DMS 273 treated with DMSO at 0.1 percent for 48 hours (cell line): ENCODE measurements at places on chromosomes 12 and 14.

GRCh38 chr12:51752234-51752889 is 96.2 kb downstream of the FIGNL2 start:
- DNase-seq: no peak

DNA sequence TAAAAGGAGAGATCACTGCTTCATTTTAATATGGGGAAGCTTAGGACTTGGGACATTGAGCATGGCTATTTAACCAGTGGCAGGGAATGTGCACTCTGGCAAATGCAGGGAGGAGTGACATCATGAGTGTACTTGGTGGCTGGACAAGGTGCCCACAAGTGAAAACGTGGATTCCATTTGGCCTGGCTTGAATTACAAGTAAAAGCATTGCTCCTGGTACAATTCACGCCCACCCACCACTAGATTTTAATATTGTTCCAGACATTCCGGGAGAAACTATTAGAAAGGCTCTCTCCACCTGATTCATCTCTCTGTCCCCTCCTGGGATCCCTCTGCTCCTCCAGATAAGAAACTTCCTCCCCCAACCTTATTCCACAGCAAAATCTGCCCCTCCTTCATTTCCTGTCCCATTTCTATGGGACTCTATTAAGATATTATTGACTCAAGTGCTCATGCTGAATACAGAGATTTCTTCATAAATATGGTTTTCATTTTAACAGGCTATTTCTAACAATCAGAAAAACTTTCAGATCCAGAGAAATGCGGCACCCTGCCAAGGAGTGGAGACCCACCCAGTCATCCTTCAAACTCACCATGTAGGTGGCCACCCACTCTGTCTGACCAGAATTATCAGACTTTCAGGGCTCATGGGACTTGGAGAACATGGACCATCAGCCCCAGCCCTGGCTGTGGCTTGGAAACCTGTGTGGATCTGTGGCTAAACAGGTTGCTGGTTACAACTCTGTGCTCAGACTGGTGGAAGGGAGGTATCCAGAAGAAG is 43.2 kb downstream of the SSPN start:
- DNase-seq: no peak

DNA sequence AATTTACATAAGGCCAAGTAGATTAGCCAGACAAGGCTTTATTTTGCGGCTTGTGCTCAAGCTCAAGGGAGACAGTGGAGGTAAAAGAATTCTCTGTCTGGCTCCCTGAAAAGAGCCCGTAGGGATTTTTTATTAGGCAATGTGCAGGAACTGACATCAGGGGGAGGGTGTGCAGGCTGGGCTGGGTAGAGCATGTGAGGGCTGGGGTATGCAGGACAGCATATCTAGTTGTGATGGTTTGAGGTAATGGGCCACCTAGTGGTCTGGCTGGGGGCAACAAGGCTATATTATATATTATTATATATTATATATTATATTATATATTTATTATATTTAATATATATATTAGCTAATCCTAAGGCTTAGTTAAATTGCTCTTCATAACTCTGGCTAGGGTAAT is 102.1 kb downstream of the TMEM117 start:
- no peak for DNase-seq

GRCh38 chr12:53966085-53966384 is 6.9 kb upstream of the HOXC11 start:
- no peak for DNase-seq

DNA sequence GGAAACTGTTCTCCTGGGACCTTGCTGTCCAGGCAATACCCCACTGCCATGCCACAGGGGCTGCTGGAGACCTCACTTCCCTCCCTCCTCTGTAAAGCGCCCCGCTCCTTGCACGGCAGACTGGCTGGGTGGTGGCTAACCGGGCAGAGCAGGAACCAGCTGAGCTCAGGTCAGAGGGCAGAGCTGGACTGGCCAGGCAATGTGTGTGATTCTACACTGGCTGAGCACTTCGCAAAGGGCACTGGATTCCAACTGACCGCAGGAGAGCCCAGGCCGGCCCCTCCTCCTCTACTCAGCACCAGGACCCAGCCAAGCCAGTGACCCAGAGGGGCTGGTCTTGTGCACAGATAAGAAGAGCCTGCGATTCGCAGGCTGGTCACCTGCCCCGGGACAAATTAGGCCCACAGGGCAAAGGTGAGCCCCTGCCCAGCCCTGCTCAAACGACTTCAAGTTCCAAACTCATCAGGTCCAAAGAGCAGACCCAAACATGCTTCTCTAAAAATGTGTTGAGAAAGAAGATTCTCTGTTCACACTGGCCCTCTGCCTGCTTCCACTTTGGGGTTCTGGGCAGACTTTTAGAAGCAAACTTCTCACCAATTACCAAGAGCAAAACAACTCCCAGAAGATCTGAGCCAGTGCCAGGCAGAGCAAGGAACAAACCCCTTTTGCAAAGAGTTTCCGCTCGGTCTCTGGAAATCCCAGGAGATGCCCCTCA is 54.9 kb upstream of the DIO3 start:
- DNase-seq: no peak

- no peak for DNase-seq
Observed at GRCh38 chr12:9345171-9345570, 137.0 kb upstream of the PZP start.

GRCh38 chr12:105775343-105775742 is 363.4 kb downstream of the NUAK1 start:
- DNase-seq: no peak

DNA sequence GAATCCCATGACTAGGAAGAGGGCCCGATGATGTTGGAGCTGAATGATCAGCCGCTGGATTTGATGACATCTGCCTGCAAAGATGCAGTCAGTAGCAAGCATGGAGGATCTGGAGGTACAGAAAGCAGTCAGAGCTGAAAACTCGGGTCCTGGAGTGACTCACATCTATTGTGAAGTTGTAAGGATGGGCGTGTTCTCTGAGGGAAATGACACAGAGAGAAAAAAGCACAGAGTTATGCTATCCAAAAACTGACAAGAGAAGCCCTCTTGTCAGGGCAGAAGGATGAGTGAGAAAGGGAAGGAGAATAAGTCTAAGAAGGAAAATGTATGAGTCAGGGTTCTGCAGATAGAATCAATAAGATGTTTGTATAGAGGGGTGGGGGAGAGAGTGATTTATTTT is 380.4 kb upstream of the CCDC196 start:
- no peak for DNase-seq

DNA sequence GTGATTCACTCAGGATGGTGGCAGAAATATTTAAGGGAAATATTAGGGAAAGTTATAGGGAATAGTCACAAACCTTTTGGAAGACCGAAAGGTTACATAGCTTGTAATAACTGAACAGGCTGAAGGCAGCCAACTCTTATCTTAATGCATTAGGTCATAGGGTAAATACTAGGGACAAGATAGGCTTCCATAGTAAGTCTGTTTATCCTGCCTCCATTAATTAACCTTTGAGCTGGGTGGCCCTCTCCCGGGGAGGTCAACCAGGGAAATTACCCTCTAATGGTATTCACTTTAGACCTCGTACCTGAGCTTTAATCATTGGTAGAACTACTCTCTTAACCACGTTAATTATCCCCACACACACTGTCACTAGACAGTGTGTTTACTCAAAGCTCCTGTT is 981.8 kb downstream of the SLC16A7 start:
- no peak for DNase-seq

- DNase-seq: no peak
Observed at GRCh38 chr12:38469715-38470114, 153.1 kb downstream of the ALG10B start.

DNA sequence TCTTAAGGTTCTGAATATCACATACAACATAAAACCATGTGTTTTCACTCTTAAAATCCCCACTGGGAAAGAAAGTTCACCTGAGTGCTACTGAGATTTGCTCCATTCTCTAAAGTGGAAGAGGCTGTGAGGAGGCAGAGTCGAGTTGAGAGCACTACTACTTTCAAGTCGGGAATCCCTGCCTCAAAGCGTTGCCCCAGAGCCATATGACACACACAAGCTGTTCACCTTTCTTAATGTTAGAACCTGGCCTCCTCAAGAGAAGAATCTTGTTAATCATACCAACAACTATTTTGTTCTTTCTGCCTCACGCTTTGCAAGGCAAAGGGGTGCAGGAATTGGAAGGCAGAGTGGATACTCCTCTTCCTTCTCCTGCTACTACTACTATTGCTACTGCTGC is 149.7 kb upstream of the DAAM1 start:
- DNase-seq: no peak

GRCh38 chr14:100131181-100131580 is 28.3 kb downstream of the DEGS2 start:
- DNase-seq: no peak

DNA sequence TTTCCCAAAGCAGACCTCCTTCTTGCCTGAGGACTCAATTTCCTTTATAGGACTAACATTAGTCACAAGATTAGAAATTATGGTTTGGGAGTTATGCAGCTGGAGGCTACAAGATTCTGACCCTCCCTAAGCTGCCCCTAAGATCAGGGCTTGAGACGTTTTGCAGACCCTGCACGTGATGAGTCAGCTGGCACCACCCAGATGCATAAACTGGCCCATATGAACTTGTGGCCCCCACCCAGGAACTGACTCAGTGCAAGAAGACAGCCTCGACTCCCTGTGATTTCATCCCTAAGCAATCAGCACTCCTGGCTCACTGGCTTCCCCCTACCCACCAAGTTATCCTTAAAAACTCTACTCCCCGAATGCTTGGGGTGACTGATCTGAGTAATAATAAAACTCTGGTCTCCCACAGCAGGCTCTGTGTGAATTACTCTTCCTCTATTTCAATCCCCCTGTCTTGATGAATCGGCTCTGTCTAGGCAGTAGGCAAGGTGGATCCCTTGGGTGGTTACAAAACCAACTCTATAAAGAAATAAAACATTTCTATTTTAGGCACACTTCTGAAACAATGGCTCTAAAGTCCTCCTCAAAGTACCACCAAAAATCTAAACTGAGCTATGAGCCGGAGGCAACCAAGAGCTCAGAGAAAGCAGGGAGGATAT is 233.4 kb downstream of the TMEM132D start:
- DNase-seq: no peak

GRCh38 chr12:64991121-64991611 is 129.9 kb downstream of the WIF1 start:
- DNase-seq: no peak

DNA sequence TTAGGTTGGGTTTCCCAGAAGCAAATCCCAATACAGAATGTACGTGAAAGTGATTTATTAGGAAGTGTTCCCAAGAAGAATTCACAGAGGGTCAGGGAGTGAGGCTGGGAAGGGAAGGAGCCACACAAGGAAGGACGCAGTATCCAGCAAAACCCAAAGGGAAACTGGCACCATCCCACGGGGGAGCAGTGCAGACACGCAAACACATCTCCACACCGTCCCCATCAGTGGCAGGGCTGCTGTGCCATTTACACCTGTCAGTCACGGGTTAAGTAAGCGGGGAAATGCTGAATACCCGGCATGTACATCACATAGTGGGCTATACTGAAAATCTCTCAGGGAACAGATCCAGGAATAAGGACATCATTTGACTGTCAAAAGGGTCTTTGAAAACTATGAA is 93.9 kb downstream of the SLC38A1 start:
- DNase-seq: no peak

- DNase-seq: no peak
Observed at GRCh38 chr14:53581504-53581903, 375.1 kb downstream of the BMP4 start.

DNA sequence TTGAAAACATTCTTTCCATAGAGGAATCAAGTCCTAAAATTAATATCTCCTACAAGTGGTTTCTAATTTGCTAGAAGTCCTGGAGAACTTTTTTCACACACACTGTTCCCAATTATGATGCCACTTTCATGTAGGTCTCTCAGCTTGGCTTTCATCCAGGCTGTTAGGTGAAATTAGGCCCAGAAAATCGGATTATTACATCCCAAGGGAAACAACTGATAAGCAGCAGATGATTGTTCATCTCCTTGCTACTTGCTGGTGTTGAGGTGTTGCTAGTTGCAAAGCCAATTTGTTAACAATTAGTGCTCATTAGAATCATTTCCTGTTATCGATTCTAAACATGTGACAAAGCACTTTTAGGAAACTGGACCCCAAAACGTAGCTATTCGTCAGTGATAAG is 248.0 kb downstream of the PDZRN4 start:
- DNase-seq: no peak

DNA sequence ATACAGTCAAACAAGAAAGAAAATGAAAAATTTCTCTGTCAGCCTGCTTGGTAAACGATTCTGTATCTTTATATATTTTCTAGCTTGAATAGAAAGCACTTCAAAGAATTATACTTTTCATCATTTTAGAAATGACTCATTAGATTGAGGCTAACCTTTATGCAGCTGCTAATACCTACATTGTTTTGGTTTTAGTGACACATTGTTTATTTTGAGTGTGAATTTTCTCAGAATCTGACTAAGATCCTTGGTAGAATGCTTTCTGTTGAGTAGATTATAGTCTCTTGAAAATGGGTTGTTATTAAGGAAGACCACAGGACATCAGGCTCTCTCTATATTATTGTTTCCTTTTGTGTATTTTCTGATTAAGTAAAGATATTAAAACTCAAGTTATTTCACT is at the start of gene PMCH:
Gene PMCH, minus strand, starts transcription at position 45 of the 400 bp plus-strand sequence. CDS start 63 bp downstream, outside the sequence.
- no peak for DNase-seq

- DNase-seq: no peak
Observed at GRCh38 chr12:114945351-114945750, 261.4 kb upstream of the TBX3 start.

DNA sequence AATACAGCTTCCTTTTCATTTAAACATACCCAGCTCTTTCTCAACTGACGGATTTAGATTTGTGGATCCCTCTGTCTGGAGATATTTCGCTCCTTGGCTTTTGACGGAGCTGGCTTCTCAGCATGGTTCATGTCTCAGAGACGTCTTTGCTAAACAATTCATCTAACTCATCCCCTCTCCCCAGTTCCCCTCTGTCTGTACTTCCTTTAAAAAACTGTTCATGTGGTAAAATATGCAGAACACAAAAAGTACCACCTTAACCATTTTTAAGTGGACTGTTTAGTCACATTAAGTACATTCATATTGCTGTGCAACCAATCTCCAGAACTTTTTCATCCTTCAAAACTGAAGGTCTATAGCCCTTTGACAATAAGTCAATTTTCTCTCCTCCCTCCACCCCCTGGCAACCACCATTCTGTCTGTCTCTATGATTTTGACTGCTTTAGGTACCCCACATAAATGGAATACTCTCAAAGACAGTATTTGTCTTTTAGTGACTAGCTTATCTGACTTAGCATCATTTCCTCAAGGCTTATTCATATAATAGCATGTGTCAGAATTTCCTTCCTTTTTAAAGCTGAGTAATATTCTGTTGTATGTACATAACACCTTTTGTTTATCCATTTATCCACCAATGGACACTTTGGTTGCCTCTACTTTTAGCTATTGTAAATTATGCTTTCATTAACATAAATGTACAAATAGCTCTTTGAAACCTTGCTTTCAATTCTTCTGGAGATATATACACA is 399.8 kb upstream of the SOX5 start:
- DNase-seq: no peak

DNA sequence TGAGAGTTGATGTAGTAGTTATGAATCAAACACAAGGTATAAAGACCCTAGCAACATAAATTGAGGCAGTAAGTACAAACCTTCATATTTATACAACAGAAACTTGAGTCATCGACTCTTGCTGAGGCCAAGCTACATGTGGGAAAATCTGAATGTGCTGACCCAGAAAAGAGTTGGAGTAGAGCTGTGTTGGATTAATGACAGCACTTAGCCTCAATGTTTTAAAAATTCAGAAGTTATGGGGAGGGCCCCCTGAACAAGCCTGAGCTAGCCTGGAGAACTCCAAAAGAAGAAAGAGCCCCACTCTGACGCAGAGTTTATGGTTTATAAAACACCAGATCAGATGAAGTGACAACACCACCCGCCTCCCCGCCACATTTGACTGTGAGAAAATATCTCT is 100.0 kb downstream of the DUSP6 start:
- DNase-seq: no peak
